ENCODE measurements at places on chromosomes 3 and 15. TPM values are rescaled to one million over a fixed set of nuclear protein-coding genes. Genes with fewer than 3 reads are reported as not detected.

DNA sequence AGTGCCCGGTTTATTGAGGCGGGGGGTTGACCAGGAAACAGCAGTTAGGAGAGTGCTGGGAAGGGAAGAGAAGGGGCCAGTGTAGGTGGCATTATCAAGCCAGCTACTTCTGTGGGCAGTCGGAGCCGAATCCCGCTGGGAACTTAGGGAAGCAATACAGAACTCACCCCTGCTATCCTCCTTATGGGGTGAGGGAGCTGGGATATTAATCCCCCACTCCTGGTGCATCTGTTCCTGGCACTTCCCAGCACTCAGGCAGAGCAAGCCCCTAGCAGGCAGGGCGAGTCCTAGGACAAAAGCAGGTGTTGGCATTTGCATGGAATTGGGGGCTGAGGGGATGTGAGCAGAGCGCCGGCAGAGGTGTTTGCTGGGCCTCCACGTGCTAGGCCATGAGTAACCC lies 48.6 kb downstream of the SMAD6 start:
- peaks cover 6% of the 10 kb centered on the region for H3K36me3 ChIP-seq
- no peak for DNase-seq
- H3K4me1 ChIP-seq: peaks cover 8% of the 10 kb centered on the region
- H3K27me3 ChIP-seq: peaks cover 6% of the 10 kb centered on the region

GRCh38 chr3:25843332-25843731 lies 53.4 kb downstream of the OXSM start:
- no peaks in the 10 kb centered on the region for H3K27me3 ChIP-seq
- H3K36me3 ChIP-seq: peaks cover 2% of the 10 kb centered on the region
- no peak overlapping the region for H3K4me3 ChIP-seq
- H3K4me1 ChIP-seq: no peaks in the 10 kb centered on the region
- no peak for DNase-seq

Gene RGMA
- total RNA-seq: 0.21 TPM

Gene IL17RE
- 1.9 TPM for total RNA-seq
